ENCODE measurements at places on chromosomes 4 and X.

GRCh38 chrX:98717970-98718369 lies 1692.1 kb downstream of the PCDH19 start:
- DNase-seq: no peak

GRCh38 chrX:71096760-71097032 lies 1.0 kb downstream of the FOXO4 start:
- no peak for DNase-seq

DNA sequence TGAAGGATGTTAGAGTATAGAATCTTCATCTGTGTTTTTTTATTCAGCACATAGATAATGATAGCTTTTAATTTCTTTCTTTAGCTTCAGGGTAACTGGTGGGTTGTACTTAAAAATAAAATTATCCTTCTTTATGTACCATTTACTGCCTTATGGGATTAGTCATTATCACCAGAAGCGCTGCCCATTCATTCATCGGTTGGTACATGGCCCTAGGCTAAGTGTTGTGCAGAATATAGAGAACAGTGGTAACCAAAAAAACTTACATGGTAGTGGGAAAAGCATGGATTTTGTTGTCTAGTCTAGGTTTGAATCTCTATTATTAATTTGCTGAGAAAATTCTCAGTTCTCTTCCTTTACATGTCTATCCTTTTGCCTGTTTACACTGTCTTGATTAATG lies 43.5 kb upstream of the PDE5A start:
- no peak for DNase-seq

DNA sequence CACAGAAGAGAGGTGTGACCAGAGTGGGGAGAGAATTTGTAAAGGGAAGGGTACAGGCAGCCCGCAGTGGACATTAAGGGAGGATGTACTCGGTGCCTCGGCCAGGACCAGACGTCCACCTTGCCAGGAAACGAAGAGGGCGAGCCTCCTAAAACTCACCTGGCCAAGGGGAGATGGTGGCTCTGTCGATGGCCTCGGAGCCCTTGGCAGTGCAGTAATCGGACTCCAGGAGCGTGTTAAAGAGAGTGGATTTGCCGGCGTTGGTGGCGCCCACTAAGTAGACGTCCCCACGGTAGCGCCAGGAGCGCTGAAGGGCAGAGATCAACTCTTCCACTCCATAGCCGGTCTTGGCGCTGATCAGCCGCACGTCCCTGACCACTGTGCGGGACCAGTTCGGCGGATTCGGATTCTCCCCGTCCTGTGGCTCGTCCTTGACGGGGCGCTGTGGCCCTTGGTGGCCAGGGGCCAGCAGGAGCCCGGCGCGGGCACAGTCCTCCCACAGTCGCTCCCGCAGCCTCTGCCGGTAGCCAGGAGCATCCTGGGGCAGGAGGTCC lies 1.0 kb downstream of the NOA1 start:
- DNase-seq: no peak

- no peak for DNase-seq
Observed at GRCh38 chr4:141210168-141210567, 10.5 kb upstream of the ZNF330 start.

GRCh38 chr4:47184083-47184482 lies 152.7 kb downstream of the GABRB1 start:
- DNase-seq: no peak

DNA sequence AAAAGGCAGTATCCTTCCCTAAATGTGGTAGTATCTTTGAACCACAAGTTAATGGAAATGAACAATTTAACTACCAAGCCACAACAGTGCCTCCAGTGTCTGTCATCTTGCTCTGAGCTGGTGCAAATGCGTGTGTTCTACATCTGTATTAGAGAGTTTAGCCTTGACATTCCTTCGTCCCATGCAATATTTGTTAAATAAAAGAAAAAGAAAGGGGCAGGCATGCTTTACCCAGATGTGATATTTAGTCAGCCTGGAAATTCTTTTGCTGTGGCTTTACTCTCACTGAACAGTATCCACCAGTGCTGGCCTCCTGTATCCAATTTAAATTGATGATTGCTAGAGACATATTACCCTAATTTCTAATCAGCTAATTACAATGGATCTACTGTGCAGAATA lies 310.5 kb downstream of the CFAP299 start:
- DNase-seq: no peak

- DNase-seq: no peak
Observed at GRCh38 chr4:2256781-2257191, 5.1 kb downstream of the MXD4 start.

- no peak for DNase-seq
Observed at GRCh38 chrX:55767100-55767499, 49.6 kb downstream of the RRAGB start.

GRCh38 chr4:58061967-58062366 lies 951.8 kb upstream of the IGFBP7 start:
- DNase-seq: no peak

Measured in stimulated activated CD4-positive, alpha-beta T cell treated with anti-CD3 and anti-CD28 coated beads, TNF-alpha, amount 100 ng/mL, for 4 hours (primary cell).